ENCODE measurements at places on chromosomes 3 and 15.

GRCh38 chr15:28974142-28974541 is 88.4 kb downstream of the APBA2 start:
- no peak overlapping the region for H3K4me3 ChIP-seq
- peaks cover 4% of the 10 kb centered on the region for H3K27me3 ChIP-seq
- peaks cover 43% of the 10 kb centered on the region for H3K4me1 ChIP-seq
- DNase-seq: no peak
- H3K27ac ChIP-seq: no peak overlapping the region

- no peak overlapping the region for H3K4me3 ChIP-seq
- no peaks in the 10 kb centered on the region for H3K4me1 ChIP-seq
- H3K27me3 ChIP-seq: no peaks in the 10 kb centered on the region
- DNase-seq: no peak
- no peak overlapping the region for H3K27ac ChIP-seq
These were observed 25.4 kb upstream of the SPPL2A start for GRCh38 chr15:50790778-50791453.

- H3K4me1 ChIP-seq: peaks cover 9% of the 10 kb centered on the region
- DNase-seq: no peak
- no peak overlapping the region for H3K27ac ChIP-seq
- H3K36me3 ChIP-seq: no peaks in the 10 kb centered on the region
These were observed 82.5 kb downstream of the ATP10A start for GRCh38 chr15:25780479-25781255.

GRCh38 chr3:52231502-52232278 is 6.2 kb upstream of the TLR9 start:
- peaks cover 14% of the 10 kb centered on the region for H3K4me1 ChIP-seq
- peak overlapping the region; percentile 63 for H3K4me3 ChIP-seq
- peak overlapping the region; percentile 92 for H3K27ac ChIP-seq
- DNase-seq: peak; percentile 79
- peaks cover 11% of the 10 kb centered on the region for H3K27me3 ChIP-seq

GRCh38 chr3:139473155-139473771 is 3.1 kb downstream of the RBP2 start:
- no peaks in the 10 kb centered on the region for H3K36me3 ChIP-seq
- H3K27me3 ChIP-seq: no peaks in the 10 kb centered on the region
- H3K4me1 ChIP-seq: no peaks in the 10 kb centered on the region
- no peak overlapping the region for H3K27ac ChIP-seq

DNA sequence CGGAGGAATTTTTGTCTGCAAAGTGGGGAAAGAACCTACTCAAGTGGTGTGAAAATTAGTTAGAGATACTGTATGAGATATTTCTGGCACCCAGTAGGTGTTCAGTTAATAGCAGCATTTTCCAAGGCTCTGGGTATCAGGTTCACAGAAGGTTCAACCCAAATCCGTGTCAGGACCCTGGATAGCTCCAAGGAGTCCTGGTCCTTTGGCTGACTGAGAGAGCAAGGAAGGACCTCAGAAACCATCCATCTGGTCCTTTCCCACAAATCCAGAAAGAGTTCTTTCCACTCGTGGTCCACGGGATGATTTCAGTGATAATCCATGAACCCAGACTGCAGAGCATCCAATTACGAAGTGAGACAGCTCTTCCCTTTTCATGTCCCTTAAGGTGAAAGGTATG is 51.4 kb downstream of the SLC6A11 start:
- no peaks in the 10 kb centered on the region for H3K36me3 ChIP-seq
- DNase-seq: no peak
- H3K27ac ChIP-seq: no peak overlapping the region

DNA sequence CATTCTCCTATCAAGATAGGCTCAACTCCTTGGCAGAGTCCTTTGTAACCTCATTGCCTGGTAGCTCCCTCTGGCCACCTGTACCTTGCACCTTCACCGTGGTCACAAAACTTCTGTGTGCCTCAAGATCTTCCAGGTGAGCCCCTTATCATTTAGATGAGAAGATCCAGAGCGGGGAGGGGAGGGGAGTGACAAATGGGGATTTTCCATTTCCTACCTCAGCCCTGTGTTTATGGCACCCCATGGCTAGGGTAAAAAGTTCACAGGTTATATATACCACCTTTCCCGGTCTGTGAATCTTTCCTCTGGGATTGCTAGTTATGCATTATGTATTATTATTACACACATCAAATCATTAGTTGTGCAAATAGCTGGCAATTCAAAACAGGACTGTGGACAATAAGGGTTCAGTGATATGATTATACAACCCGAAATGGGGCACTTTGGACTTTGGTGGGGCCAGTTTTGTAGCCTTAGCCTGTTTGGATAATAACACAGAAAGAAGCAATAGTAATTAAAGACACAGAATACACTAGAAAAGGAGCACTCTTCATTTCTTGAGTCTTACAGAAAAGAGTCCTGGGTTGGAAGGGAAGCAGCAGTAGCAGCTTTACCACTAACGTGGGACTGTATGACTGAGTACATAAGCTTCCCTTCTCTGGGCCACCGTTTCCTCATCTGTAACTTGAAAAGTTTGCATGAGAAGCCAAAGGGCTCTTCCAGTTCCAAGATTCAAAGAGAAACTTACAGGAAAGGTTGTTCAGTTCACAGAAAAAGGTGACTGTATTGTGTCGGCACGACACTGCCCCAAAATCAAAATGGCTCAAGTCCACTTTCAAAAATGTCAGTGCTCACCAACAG is 7.1 kb downstream of the TLE3 start:
- DNase-seq: no peak
- no peaks in the 10 kb centered on the region for H3K36me3 ChIP-seq
- H3K4me3 ChIP-seq: peak overlapping the region; percentile 84
- H3K4me1 ChIP-seq: peaks cover 71% of the 10 kb centered on the region

DNA sequence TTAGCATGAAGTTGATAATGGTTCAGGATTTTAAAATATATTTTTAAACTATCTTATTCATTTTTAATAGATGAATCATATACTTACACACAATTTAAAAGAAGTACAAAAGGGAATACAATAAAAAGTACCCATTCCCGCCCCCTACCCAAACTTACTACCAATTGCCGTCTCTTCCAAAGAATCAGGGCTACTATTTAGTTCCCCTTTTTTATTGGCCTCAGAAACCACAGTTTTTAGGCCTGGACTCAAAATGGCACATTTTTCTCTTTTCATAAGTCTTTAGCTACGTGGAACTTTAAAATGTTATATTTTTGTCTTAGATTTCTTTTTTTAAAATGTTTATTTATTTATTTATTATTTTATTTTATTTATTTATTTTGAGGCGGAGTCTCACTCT is 18.0 kb downstream of the LRRK1 start:
- peaks cover 4% of the 10 kb centered on the region for H3K27me3 ChIP-seq
- H3K4me3 ChIP-seq: no peak overlapping the region
- no peaks in the 10 kb centered on the region for H3K4me1 ChIP-seq
- H3K27ac ChIP-seq: no peak overlapping the region
- H3K36me3 ChIP-seq: peaks cover 13% of the 10 kb centered on the region

- no peaks in the 10 kb centered on the region for H3K27me3 ChIP-seq
- H3K36me3 ChIP-seq: no peaks in the 10 kb centered on the region
- no peak for DNase-seq
- H3K4me3 ChIP-seq: no peak overlapping the region
- H3K4me1 ChIP-seq: no peaks in the 10 kb centered on the region
These were observed 16.3 kb upstream of the TRAT1 start for GRCh38 chr3:108806316-108806715.

DNA sequence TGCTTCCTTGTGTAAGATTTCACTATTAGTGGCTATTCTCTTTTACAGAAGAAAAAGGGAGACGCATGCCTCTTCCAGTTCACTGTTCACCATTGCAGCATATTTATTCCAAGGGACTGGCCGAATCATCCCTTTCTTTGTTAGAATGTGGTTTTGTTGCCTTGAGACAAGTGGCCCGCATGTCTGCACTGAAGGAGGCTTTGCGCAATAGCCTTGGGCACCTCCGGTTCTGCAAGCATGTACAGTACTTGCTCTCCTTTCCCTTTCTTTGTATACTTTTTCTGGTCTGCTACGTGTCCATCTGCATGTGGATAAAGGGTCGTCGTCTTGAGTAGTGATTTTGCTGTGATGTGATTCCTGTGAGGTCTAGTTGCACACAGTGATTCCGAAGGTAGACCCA is 43.0 kb downstream of the FLNB start:
- H3K4me1 ChIP-seq: peaks cover 5% of the 10 kb centered on the region
- H3K4me3 ChIP-seq: no peak overlapping the region
- H3K36me3 ChIP-seq: no peaks in the 10 kb centered on the region
- DNase-seq: no peak
- no peak overlapping the region for H3K27ac ChIP-seq
- H3K27me3 ChIP-seq: no peaks in the 10 kb centered on the region

DNA sequence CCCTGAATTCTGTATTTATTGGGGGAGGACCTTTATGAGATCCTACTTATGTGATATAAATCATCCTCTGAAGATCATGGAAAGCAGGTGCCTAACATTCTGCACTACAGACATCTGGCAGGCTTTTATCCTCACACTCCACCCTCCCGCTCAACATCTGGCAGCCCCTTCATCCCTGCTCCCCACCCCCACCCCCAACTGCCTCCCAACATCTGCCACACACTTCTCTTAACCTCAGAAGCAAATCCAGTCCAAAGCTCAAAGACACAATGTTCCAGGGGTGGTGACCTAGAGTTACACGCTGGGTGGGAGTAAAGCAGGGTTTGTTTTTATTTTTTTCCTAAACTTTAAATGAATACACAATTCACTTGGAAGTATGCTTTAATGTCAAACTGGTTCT is 184.5 kb upstream of the ATP11B start:
- H3K4me1 ChIP-seq: peaks cover 7% of the 10 kb centered on the region
- H3K36me3 ChIP-seq: no peaks in the 10 kb centered on the region
- peaks cover 2% of the 10 kb centered on the region for H3K27me3 ChIP-seq

GRCh38 chr15:60993008-60993407 is 236.1 kb downstream of the RORA start:
- H3K27ac ChIP-seq: no peak overlapping the region
- H3K36me3 ChIP-seq: no peaks in the 10 kb centered on the region
- peaks cover 9% of the 10 kb centered on the region for H3K4me1 ChIP-seq
- no peaks in the 10 kb centered on the region for H3K27me3 ChIP-seq
- DNase-seq: no peak

- no peak for DNase-seq
- no peaks in the 10 kb centered on the region for H3K27me3 ChIP-seq
- H3K27ac ChIP-seq: no peak overlapping the region
- H3K4me3 ChIP-seq: no peak overlapping the region
- H3K36me3 ChIP-seq: no peaks in the 10 kb centered on the region
These were observed 147.4 kb upstream of the BCHE start for GRCh38 chr3:165984589-165984988.

DNA sequence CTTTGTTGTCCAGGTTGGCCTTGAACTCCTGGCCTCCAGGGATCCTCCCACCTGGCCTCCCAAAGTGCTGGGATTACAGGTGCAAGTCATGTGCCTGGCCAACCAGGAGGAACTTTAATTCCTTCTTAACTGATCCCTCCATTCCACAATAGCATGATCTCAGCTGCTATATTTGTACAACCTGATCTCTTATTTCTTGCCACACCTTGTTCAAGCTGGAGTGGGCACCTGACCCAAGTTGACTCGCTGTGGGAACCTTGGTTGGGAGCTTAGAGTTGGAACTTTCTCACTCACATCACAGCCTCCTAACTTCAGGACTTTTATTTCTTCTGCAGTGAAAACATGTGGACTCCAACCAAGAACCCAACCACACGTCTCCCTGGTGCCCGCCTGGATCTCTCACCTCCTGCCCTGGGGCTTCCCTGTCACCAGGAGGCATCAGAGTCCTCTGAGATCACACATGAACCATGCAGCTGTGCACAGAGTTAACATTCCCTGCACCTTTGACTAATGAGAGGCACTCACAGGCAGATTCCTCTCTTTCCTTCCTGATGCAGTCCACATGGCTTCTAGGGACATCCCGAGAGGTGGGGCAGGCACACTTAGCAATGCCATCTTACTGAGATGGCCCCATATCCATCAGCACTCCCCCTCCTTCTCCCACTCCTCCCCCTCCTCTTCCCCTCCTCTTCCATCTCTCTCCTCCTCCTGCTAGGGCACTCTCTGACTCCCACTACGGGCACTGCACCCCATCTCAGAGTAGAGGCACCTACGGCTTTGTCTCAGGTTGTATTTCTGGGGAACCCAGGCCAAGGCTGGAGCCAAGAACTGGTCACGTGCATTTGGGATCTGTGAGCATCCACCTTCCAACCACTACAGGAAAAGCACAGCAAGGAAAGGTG is 9.7 kb upstream of the CYFIP1 start:
- H3K27ac ChIP-seq: no peak overlapping the region
- DNase-seq: no peak
- peaks cover 2% of the 10 kb centered on the region for H3K27me3 ChIP-seq
- no peaks in the 10 kb centered on the region for H3K36me3 ChIP-seq

DNA sequence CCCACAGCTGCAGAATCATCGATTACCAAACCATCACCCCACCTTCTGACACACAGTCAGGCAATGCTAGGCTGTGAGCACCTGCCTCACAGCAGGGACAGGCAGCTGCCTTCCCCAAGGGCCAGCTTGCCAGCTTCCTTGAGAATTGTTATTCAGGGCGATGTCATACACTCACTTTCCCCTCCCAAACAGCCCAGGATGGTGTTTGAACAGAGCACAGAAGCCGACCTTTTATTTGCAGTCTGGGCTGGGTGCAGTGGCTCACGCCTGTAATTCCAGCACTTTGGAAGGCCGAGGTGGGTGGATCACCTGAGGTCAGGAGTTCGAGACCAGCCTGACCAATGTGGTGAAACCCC is 84.5 kb upstream of the HERC1 start:
- H3K36me3 ChIP-seq: peaks cover 4% of the 10 kb centered on the region
- H3K27me3 ChIP-seq: peaks cover 10% of the 10 kb centered on the region
- peak; percentile 37 for DNase-seq
- H3K4me3 ChIP-seq: no peak overlapping the region
- H3K27ac ChIP-seq: peak overlapping the region; percentile 53
- H3K4me1 ChIP-seq: peaks cover 31% of the 10 kb centered on the region

- peaks cover 7% of the 10 kb centered on the region for H3K27me3 ChIP-seq
- H3K4me3 ChIP-seq: no peak overlapping the region
- H3K4me1 ChIP-seq: no peaks in the 10 kb centered on the region
- no peak for DNase-seq
- H3K27ac ChIP-seq: no peak overlapping the region
- peaks cover 7% of the 10 kb centered on the region for H3K36me3 ChIP-seq
These were observed 46.6 kb downstream of the XXYLT1 start for GRCh38 chr3:195224156-195224979.

DNA sequence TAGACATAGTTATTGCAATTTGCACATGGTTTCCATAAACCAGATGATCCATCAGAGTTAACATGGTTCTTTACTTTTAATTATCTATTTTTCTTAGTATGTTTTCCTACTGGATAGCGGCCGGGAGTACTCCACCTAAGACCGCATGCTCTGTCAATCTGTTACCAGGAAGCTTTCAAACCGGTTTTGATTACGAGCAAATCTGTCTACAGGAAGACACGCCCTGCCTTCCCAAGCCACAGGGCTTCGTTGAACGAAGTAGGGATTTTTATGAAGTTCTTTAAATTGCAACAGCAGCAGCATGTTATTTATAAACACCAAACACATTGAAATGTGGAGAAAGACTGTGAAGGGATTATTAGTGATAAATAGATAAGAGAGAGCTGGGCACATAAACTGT is 283.3 kb upstream of the ROBO2 start:
- no peaks in the 10 kb centered on the region for H3K36me3 ChIP-seq
- no peak for DNase-seq
- H3K27ac ChIP-seq: no peak overlapping the region
- H3K4me1 ChIP-seq: no peaks in the 10 kb centered on the region
- no peak overlapping the region for H3K4me3 ChIP-seq
